HepG2 (cell line): ENCODE measurements at places on chromosomes 1 and 21. TPM values are rescaled to one million over a fixed set of nuclear protein-coding genes. Genes with fewer than 3 reads are reported as not detected.

- no peak overlapping the region for H3K27ac ChIP-seq
- peak overlapping the region; percentile 54; the same call in 1 of the 2 replicates for H3K4me3 ChIP-seq
- peaks cover 18% of the 10 kb centered on the region for H3K4me1 ChIP-seq
- no peak for DNase-seq
Observed at GRCh38 chr1:231040800-231041718, 1.0 kb upstream of the FAM89A start.

DNA sequence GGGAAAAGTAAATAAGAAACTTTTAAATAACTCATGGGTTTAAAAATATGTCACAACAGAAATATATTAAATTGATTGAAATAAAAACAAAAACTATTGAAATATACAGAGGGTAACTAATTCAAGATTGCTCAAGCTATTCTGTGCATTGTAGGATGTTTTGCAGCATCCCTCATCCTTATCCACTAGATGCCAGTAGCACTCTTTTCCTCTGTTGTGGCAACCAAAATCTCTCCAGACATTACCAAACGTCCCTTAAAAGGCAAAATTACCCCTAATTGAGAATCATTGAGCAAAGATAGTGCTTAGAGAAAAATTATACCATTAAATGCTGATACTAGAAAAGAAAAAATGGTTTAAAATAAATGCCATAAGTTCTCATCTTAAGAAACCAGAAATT is 682.6 kb downstream of the RWDD3 start:
- no peak overlapping the region for H3K4me3 ChIP-seq
- DNase-seq, result no peak
- H3K36me3 ChIP-seq, result no peaks in the 10 kb centered on the region
- no peaks in the 10 kb centered on the region for H3K27me3 ChIP-seq
- no peak overlapping the region for H3K27ac ChIP-seq
- H3K4me1 ChIP-seq, result no peaks in the 10 kb centered on the region

DNA sequence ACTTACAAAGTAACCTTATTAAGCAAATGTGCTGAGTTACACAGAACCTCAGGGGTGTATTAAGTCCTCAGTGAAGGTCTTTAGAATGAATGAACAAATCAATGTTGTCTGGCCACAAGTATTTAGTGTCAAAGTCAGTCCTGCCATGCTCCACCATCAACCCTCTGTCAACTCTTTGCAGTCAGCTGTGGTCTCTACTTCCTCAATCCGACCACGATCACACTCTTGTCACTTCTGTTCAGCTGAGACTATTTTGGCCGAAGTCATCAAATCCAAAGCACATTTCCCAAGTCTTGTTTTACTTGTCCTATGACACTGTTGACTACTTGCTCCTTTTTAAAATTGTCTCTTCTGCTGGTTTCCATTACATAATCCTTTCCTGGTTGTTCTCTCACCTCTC is 173.5 kb downstream of the ST6GALNAC5 start:
- no peak for DNase-seq
- H3K27me3 ChIP-seq, result no peaks in the 10 kb centered on the region
- no peaks in the 10 kb centered on the region for H3K36me3 ChIP-seq
- H3K4me3 ChIP-seq, result no peak overlapping the region
- no peaks in the 10 kb centered on the region for H3K4me1 ChIP-seq
- H3K27ac ChIP-seq, result no peak overlapping the region

DNA sequence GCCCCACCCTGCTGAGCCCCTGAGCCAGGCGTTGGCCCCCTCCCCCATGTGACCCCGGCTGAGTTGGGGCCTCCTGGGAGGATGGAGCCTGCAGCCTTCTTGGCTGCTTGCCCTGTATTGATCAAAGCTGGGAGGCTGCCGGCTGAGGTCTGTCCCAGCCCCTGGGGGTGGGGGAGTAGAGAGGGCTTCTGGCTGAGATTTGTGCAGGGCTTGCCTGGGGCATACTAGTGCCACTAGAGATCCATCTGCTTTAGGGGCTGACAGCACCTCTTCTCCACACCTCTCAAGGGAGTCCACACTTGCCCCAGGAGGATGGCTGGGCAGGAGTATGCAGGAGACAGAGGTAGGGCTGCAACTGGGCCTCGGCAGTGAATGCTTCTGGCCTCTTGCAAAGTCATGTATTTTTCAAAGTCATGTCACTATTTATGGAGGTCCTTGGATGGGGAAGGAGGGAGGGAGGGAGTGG is 53.6 kb upstream of the SSBP3 start:
- H3K27me3 ChIP-seq, result peaks cover 1% of the 10 kb centered on the region; the same call in 1 of the 2 replicates
- H3K27ac ChIP-seq, result no peak overlapping the region

GRCh38 chr21:46078322-46078977 is 19.5 kb upstream of the COL6A2 start:
- no peak overlapping the region for H3K4me3 ChIP-seq
- peaks cover 41% of the 10 kb centered on the region; the same call in 2 of the 3 replicates for H3K27me3 ChIP-seq
- H3K36me3 ChIP-seq, result no peaks in the 10 kb centered on the region
- DNase-seq, result no peak
- no peak overlapping the region for H3K27ac ChIP-seq
- H3K4me1 ChIP-seq, result no peaks in the 10 kb centered on the region

GRCh38 chr1:24861821-24862727 is 68.0 kb downstream of the RUNX3 start:
- H3K36me3 ChIP-seq, result no peaks in the 10 kb centered on the region
- H3K27ac ChIP-seq, result no peak overlapping the region
- H3K27me3 ChIP-seq, result peaks cover 3% of the 10 kb centered on the region; the same call in 1 of the 2 replicates
- DNase-seq, result no peak
- peak overlapping the region; percentile 64; the same call in 1 of the 2 replicates for H3K4me3 ChIP-seq

DNA sequence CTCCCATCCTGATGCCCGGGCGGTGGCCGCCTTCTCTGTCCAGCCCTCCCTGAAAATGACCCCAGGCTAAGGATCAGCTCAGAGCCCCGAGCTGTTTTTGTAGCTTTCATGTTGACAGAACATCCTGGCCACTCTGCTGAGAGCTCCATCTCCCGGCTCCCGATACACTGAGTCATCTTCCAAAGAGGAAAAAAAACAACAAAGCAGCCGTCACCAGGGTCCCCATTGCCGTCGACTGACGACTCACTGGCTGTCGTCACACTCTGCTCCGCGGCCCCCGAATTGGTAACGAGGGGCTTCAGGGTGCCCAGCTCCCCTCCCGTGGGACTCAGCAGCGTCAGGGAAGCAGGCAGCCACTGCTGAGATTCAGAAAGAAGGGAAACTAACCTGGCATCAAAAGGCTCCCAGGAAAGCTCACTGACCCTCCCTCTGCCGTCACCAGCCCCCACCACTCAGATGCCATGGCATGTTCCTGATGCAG is 67.2 kb downstream of the CD46 start:
- no peaks in the 10 kb centered on the region for H3K27me3 ChIP-seq
- H3K4me3 ChIP-seq, result no peak overlapping the region
- peaks cover 9% of the 10 kb centered on the region for H3K36me3 ChIP-seq
- H3K4me1 ChIP-seq, result peaks cover 18% of the 10 kb centered on the region
- no peak overlapping the region for H3K27ac ChIP-seq
- no peak for DNase-seq

- peaks cover 15% of the 10 kb centered on the region for H3K4me1 ChIP-seq
- DNase-seq, result no peak
- no peaks in the 10 kb centered on the region for H3K27me3 ChIP-seq
- H3K27ac ChIP-seq, result no peak overlapping the region
- no peak overlapping the region for H3K4me3 ChIP-seq
Observed at GRCh38 chr1:55320891-55321290, 105.7 kb upstream of the USP24 start.

DNA sequence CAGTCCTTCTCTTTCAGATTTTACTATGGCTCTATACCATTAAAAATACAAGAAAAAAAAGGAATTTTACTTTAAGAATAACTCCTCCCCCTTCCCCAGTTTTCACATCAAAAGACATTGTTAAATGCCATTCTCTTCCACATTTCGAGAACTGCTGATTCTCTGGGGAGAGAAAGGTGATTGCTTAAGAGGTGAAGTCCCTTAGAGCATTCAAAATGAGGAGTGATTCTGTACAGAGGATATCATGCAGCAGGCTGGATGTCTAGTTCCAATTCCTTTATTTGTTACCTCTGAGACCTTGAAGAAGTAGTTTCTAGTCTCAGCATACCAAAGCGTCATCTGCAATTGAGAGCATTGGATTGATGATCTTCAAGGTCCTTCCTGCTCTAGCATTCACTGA is 46.9 kb downstream of the FMO3 start:
- no peak overlapping the region for H3K4me3 ChIP-seq
- H3K27me3 ChIP-seq, result no peaks in the 10 kb centered on the region
- peaks cover 16% of the 10 kb centered on the region for H3K4me1 ChIP-seq

GRCh38 chr1:17507915-17508314 is 31.6 kb upstream of the ARHGEF10L start:
- no peak overlapping the region for H3K4me3 ChIP-seq
- no peak overlapping the region for H3K27ac ChIP-seq
- peaks cover 5% of the 10 kb centered on the region for H3K4me1 ChIP-seq
- no peak for DNase-seq
- H3K36me3 ChIP-seq, result no peaks in the 10 kb centered on the region

DNA sequence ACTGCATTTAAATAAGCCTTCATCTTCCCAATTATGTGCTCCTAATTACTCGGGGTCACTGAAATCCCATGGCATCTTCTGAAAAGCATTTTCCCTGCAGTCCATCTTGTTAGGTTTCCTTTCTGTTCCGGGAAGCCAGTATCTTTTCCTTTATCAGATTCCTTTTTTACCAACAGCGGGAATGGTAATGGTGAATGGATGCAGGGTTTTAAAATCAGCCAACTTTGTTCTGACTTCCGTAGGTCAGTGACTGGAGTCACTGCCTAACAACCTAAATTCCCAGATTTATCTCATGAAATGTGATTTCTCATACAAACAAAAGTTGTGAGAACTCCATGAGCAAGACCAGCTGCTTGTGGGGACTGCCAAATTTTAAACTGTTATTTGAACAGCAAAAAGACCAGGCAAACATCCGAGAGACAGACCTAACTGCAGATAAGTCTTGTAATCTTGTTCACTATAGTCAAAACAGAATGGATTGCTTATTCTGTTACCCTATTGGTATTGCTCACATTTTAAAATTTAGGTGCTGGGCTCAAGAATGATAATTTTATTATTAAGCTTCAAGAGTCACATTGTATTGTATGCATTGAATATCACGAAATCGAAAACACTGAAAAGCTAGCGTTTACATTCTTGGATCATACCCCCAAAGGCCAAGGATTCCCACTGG is 1.2 kb upstream of the RWDD3 start:
- H3K4me1 ChIP-seq, result peaks cover 48% of the 10 kb centered on the region
- H3K27ac ChIP-seq, result peak overlapping the region; percentile 95
- peaks cover 1% of the 10 kb centered on the region; the same call in 1 of the 2 replicates for H3K36me3 ChIP-seq
- H3K4me3 ChIP-seq, result peak overlapping the region; percentile 82
- DNase-seq, result no peak

- no peaks in the 10 kb centered on the region for H3K36me3 ChIP-seq
- H3K27me3 ChIP-seq, result no peaks in the 10 kb centered on the region
- H3K27ac ChIP-seq, result no peak overlapping the region
- H3K4me1 ChIP-seq, result no peaks in the 10 kb centered on the region
Observed at GRCh38 chr1:18752409-18752808, 107.1 kb downstream of the TAS1R2 start.

DNA sequence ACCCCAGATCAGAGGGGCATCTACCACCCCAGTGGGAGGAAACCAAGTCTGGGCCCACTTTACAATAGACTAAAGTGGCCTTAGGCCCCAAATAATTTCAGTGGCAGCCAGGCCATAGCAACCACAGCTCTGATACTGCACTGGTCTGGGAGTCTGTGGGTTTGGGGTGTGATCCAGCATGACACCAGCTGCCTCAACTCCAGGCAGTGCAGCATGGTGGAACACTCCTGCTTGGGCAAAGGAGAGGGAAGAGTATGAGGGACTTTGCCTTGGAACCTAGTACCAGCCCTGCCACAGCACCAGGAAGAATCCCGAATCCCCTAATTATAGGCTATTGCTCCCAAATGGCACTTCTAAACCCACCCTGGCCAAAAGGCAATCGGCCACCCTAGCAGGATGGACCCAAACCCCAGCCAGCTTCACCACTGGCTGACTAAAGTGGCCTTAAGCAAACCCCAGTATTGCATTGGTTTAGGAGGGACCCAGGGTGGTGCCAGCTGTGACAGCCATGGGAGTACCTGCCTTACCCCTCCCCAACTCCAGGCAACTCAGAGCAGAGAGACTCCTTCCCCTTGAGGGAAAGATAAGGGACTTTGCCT is 47.1 kb downstream of the PACC1 start:
- H3K27me3 ChIP-seq, result no peaks in the 10 kb centered on the region
- peaks cover 25% of the 10 kb centered on the region for H3K36me3 ChIP-seq

GRCh38 chr1:184954232-184954995 is 19.9 kb downstream of the NIBAN1 start:
- no peaks in the 10 kb centered on the region for H3K27me3 ChIP-seq
- no peaks in the 10 kb centered on the region for H3K4me1 ChIP-seq
- no peak overlapping the region for H3K4me3 ChIP-seq
- H3K27ac ChIP-seq, result no peak overlapping the region
- H3K36me3 ChIP-seq, result no peaks in the 10 kb centered on the region

DNA sequence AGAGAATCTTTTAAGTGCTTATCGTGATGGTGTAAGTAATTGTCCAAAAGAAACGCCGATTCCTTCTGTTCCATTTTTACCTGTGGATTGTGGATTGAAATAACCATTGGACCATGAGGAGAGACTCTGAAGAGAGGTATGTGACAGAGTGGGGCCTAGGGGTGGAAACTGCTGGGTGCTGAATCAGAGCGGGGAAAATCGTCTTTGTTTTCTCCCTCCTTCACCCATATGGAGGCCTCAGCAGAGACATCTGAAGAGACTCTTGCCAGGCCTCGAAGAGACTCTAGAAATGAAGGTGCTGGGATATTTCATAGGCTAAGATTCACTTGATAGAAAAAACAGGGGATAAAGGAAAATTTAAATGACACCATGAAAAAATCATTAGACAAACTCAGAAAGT is 1327.0 kb downstream of the BRINP3 start:
- 0 out of 2 replicates have a peak overlapping the region, but pooled peaks have one; percentile 12 for H3K4me3 ChIP-seq
- no peak overlapping the region for H3K27ac ChIP-seq
- H3K36me3 ChIP-seq, result no peaks in the 10 kb centered on the region
- no peaks in the 10 kb centered on the region for H3K27me3 ChIP-seq
- no peaks in the 10 kb centered on the region for H3K4me1 ChIP-seq
- no peak for DNase-seq

DNA sequence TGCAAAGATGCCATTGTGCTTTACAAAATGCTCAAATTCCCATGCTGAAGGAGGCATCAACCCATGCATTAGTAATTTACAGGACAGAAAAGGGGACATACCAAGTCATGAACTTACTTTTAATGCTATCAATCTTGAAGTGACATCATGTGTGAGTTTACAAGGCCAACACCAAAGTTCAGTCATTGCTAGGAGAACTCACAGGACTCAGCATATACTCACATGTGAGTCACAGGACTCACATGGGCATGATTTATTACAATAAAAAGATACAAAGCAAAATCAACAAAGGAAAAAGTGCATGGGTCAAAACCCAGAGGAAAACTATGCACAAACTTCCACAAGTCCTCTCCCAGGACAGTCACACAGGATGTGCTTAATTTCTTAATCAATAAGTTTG is 1656.0 kb downstream of the MRPL39 start:
- H3K27me3 ChIP-seq, result no peaks in the 10 kb centered on the region
- H3K27ac ChIP-seq, result no peak overlapping the region
- no peaks in the 10 kb centered on the region for H3K4me1 ChIP-seq
- H3K36me3 ChIP-seq, result no peaks in the 10 kb centered on the region

Gene IGSF9
- total RNA-seq, result not detected in 2 replicates

Gene LCK
- total RNA-seq, result 0.83 and 0.93 TPM in 2 replicates

Gene CCDC185
- not detected in 2 replicates for total RNA-seq

Gene SPATA46
- total RNA-seq, result not detected in 2 replicates

Gene LMX1A
- total RNA-seq, result 0.07 TPM in 1 of 2 replicates, not detected in the other

Gene IARS2
- 122 and 130 TPM in 2 replicates for total RNA-seq

Gene CYYR1
- not detected in 2 replicates for total RNA-seq

Gene CDA
- 0.66 and 0.72 TPM in 2 replicates for total RNA-seq

Gene CD101
- total RNA-seq, result 0.09 TPM in 1 of 2 replicates, not detected in the other

Gene ACTA1
- 5.2 and 5.9 TPM in 2 replicates for total RNA-seq

Gene VANGL1
- total RNA-seq, result 5.9 and 9.4 TPM in 2 replicates
